ENCODE measurements at places on chromosomes 3 and 15.

- no peak for DNase-seq
Measured at GRCh38 chr15:75606711-75607699, 18.5 kb downstream of the SNUPN start.

DNA sequence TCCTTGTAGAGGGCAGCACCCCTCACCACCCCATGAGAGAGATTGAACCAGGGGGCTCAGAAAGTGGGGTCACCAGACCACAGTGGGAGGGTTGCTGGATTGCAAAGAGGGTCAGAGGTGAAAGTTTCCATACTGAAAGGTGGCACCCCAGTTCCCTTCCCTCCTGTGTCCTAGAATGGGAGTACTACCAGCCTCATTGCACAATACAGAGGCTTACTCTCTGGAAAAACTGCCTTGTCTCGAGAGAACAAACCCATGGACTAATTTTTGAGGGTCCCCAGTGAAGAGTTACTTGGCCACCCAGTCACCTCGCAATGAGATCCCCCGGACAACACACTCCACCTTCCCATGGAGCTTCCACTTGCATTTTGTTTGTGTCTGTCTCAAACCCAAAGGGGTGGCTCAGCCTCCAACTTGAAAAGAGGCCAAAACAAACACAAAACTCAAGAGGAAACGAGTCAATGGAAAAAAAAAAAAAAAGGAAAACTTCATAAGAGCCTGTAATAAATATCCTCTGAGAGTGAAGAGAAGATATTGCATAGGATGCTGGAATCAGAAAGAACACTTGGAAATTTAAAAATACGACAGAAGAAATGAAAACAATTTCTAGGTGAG lies 18.6 kb downstream of the MESP2 start:
- no peak for DNase-seq

DNA sequence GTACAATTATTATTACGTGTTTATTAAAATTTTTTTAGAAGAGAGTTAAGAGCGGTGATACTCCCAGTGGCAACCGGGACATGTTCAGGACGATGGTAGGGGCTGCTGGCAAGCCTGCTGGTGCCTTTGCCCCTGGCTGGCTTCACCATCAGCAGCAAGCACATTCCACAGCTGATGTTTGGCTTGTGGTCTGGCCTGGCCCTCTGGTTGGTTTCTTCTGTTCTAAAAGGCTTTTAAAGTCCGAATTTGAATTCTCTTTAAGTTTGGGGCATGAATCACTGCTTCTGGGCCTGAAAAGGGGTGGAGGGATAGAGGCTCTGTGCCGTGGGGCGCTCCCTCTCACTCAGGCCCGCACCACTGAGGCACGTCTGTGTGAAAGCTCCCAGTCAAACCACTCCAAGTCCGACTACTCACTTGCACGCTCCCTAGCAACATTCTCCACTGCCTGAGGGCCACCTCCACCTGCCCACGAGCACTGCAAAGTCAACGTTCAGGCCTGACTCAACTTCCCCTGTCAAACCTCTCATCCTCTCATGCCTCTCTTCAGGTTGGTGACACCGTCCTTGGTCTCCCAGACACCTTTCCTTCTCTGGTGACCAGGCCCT lies 10.1 kb downstream of the ITGA11 start:
- no peak for DNase-seq

- no peak for DNase-seq
Measured at GRCh38 chr3:136381051-136381450, 130.9 kb downstream of the PCCB start.

- peak; percentile 63 for DNase-seq
Measured at GRCh38 chr3:196837819-196838420, 29.8 kb upstream of the SENP5 start.

All from activated CD4-positive, CD25-positive, alpha-beta regulatory T cell treated with anti-CD3 and anti-CD28 coated beads, Interleukin-2, amount 50 U/mL, for 72 hours (primary cell).